NCI-H1048 (cell line): ENCODE measurements at places on chromosomes 7 and 10.
A peak's percentile ranks its signal among the peaks of the same experiment; 100 is the strongest.

DNA sequence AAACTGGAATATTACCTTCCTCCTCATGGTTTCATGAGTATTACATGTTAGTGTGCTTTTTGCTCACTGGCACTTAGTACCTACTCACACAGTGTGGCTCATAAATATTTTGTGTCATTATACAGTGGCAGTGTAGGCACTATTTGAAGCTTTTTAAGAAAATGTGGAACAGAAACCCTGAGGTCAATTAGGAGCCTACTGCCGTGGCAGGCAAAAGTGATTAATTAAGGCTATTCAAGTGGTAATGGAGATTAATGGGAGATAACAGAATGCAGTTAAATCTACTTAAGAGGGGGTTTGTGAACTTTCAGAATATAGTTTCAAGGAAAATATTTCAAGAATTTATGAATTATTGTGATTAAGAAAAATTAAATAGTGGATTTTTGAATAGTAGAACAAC, 277.6 kb downstream of the HGF start:
- DNase-seq: no peak

DNA sequence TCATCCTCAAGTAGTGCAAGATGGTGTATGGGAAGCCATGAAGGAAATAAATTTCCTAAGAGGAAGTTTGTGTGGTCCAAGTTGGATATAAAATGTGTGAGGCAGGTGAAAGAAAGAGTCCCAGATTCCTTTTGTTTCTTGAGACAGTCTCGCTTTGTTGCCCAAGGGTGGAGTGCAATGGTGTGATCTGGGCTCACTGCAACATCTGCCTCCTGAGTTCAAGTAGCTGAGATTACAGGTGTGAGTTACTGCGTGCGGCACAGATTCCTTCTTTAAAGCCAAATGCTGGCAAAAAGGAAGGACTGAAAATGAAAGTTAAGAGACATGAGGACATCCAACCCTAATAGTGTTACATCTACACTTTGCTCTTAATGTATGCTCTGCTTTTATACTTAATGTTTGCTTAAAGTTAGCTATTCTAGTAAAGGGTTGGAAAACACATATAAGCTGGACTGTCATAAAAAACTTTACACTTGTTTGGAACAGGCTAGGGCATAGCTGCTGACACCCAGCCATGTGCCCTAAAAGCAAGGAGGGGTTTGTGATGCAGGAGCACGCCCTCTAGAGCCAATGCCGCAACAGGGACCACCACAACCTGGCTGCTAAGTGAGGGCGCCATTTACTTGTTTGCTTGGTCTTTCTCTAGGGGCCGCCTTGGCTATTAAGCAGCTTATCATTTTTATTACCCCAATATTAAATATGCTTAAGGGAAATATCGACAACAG, 34.5 kb downstream of the CLEC2L start:
- DNase-seq: no peak

- no peak for DNase-seq
These were observed 136.1 kb downstream of the SLIT1 start for GRCh38 chr10:97049670-97050069.

DNA sequence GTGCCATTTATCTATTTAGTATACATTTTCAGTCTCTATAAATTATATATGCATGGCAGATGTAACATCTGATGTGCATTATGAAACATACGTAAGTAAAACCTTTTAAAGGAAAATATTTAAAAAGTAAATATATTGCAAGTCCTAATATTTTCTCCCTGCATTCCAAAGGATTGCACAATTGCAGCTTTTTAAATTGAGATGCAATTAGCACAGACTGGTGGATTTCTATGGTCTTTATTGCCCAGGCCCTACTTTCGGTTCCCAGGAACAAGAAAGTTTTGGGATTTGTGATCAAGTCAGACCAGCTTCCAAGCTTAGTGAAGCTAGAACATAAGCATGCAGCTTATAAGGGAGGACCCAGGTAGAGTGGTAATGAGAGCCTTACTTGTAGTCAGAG, 337.8 kb downstream of the NRG3 start:
- DNase-seq: no peak

DNA sequence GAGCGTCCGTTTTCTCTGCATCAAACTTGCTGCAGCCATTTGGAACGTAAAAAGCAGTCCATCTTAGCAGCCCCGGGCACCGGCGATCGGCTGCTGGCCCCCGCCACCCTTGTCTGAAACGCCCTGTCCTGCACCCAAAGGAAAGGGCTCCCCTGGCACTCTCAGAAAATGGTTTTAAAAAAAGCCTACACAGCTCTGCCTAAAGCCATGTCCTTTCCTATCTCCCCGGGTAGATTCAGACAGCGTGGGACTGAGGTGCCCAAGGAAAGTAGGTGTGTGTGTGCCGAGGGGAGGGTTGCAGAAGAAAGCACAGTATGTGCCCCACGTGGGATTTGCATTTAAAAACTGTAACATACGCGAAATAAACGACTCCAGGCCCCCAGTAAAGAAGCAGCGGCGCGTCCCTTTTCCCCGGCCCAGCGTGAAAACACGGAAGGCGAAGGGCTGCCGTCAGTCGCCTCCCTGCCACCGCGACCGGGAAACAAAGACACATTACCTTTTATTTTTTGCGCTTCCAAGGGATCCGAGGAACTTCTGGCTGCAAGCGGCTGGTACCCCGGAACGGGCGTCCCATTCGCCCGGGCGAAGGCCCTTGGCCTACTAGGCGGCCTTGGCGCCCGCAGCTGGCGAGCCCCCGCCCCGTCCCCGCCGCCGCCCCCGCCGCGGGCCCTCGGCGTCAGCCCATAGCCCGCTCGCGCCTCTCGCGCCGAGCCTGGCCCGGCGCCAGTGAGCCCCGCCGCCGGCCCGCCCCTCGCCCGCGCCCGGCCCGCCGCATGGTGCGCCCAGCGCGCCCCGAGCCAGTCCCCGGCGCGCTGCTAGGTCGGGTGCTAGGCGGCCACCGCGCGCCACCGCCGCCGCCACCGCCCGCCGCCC, 304.6 kb downstream of the PRPF18 start:
- DNase-seq: no peak

DNA sequence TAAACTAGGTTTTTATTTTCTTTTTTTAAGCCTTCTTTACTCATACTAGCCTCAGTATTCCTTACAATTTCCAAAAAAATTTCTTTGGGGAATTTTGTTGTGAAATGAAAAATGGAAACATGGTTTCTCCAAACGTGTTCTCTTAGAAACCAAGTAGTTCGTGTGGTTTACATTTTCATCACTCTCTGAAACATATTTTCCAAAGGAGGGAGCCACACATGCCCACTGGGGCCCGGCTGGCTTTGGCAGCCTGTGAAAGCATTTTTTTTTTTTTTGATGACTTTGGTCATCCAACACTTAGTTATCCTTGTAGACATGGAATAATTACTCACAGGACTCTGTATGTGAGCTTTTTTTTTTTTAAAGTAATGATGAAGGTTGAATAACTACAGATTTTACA, 169.6 kb downstream of the C7orf25 start:
- DNase-seq: no peak

GRCh38 chr7:41063116-41063515, 639.8 kb downstream of the INHBA start:
- DNase-seq: no peak

- no peak for DNase-seq
These were observed 7.4 kb upstream of the ZNF467 start for GRCh38 chr7:149780636-149781419.

- DNase-seq: no peak
These were observed 710 bp upstream of the C10orf105 start for GRCh38 chr10:71720288-71720687.

- DNase-seq: no peak
These were observed 17.8 kb downstream of the NPSR1 start for GRCh38 chr7:34675749-34676374.

- DNase-seq: no peak
These were observed 603.5 kb upstream of the NRP1 start for GRCh38 chr10:33938001-33938400.

DNA sequence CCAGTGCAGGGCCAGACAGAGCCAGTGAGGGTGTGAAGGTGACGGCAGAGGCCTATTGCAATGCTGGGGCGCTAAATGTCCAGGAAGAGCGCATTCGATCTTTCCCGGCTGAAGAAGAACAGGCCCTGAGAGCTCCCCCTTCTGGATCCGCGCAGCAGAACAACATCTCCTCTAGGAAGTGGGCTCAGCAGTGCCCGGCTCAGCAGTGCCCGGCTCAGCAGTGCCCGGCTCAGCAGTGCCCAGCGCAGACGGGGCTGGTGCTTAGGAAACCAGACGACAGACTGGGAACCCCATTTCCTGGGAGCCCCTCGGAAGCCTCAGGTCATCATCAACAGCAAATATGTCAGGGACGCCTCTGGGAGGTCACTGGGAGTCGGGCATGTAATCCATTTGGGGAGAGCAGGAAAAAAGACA, 4.7 kb upstream of the NOS3 start:
- peak; percentile 11 for DNase-seq

DNA sequence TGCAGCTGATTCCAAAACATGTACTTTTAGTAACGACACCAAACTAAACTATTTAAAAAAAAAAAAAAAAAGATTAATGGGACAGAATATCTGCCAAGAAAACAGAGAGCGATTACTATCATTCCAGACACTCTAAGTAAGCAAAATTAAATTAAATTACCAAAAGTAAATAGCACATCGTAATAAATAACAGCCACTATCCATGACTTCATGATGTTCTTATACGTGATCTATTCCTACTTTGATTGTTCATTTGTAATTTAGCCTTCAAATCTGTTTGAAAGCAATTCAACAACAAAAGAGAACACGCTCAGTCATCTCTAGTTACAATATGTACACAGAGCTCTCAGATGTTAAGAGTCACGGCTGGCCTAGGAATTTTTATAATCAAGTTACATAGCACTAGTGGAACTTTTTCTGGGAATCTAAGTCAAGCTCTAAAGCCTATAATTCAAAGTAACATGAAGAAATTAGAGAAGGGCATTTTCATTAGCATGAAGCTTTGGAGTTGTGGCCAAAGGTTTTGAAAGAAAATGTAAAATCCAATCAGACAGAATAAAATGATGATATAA, 241.7 kb upstream of the NEBL start:
- no peak for DNase-seq
